ENCODE measurements at places on chromosomes 4 and X.

GRCh38 chr4:24772952-24773351 is 22.4 kb upstream of the SOD3 start:
- DNase-seq = no peak

- no peak for DNase-seq
These were observed 11.5 kb downstream of the S100G start for GRCh38 chrX:16661495-16661894.

DNA sequence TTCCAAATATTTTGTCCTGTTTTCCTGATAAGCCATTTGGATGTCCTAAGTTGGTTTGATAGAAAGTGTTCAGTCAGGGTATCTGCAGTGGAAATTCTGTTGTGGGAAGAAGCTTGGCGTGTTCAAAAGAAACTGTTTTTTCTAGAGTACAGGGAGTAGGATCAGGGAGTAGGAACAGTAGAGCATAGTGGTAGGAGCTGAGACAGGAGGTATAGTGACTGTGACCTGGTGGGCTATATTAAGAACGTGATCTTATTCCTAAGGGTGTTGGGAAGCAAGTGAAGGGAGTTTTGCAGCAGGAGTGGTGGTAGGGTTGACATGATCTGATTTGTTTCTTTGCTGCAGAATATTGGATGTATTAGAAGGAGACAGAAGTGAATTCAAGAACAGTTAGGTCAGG is 348.2 kb downstream of the BMPR1B start:
- DNase-seq = no peak

- DNase-seq = no peak
These were observed 51.5 kb downstream of the LHFPL1 start for GRCh38 chrX:112628288-112628687.

DNA sequence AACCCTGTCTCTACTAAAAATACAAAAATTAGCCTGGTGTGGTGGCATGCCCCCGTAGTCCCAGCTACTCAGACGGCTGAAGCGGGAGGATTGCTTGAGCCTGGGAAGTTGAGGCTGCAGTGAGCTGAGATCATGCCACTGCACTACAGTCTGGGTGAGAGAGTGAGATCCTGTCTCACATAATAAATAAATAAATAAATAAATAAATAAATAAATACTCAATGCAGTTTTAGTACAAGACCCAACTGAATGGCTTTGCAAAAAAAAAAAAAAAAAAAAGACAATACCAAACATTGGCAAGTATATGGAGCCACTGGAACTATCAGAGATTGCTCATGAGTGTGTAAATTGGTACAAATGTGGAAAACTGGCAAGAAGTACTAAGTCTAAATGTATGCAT is 3.3 kb upstream of the CYP4V2 start:
- DNase-seq = no peak

- DNase-seq = no peak
These were observed 26.3 kb upstream of the KDM5C start for GRCh38 chrX:53251307-53251706.

DNA sequence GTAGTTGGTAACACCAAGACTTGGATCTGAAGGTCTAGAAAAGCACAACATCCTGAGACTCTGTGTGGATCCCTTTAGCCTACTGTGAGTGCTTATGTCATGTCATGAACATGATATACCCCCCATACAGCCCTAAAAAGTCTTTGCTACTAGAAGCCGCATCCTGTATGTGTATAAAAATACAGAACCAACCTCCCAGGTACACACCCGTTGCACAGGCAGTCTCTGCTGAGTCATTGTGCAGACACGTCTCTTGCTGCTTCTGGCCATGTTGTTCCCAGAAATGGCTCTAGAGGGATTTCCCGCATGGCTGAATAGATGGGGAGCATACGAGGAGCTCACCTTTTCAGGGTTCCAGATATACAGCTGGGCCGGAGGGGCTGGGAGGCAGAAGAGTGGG is 93.3 kb downstream of the MAMLD1 start:
- DNase-seq = no peak

DNA sequence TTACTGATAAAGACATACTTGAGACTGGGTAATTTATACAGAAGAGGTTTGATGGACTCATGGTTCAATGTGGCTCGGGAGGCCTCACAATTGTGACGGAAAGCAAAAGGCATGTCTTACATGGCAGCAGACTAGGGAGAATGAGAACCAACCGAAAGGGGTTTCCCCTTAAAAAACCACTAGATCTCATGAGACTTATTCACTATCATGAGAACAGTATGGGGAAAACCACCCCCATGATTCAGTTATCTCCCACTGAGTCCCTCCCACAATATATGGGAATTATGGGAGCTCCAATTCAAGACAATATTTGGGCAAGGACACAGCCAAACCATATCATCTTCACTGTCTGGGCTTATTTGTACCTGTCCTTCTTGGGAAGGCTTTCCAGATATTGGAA is 22.8 kb upstream of the MUC7 start:
- DNase-seq = no peak

DNA sequence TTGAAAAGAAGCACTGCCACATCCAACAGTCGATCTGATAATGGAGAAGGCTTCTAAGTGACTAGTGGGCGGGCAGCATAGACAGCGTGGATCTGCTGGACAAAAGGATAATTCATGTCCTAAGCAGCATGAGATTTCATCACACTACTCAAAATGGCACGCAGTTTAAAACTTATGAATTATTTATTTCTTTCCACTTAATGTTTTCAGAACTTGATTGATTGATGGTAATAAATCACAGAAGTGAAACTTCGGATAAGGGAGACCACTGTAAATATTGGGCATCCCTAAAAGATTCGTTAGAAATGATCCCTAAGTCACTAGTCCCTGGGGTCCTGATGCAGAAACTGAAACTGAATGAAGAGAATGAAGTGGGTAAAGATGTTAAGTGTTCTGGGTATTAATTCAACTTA is 93.0 kb upstream of the ANK2 start:
- no peak for DNase-seq

DNA sequence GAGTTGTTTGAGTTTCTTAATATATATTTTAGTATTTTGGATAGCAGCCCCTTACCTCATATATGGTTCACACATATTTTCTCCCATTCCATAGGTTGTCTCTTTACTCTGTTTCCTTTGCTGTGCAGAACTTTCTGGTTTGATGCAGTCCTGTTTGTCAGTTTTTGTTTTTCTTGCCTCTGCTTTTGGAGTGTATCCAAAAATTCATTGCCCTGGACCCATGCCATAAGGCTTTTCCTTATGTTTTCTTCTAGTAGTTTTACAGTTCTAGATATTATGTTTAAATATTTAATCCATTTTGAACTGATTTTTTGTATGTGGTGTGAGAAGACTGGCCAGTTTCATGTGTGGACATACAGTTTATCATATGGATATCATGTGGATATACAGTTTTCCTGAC is 58.5 kb upstream of the NUDT6 start:
- no peak for DNase-seq

DNA sequence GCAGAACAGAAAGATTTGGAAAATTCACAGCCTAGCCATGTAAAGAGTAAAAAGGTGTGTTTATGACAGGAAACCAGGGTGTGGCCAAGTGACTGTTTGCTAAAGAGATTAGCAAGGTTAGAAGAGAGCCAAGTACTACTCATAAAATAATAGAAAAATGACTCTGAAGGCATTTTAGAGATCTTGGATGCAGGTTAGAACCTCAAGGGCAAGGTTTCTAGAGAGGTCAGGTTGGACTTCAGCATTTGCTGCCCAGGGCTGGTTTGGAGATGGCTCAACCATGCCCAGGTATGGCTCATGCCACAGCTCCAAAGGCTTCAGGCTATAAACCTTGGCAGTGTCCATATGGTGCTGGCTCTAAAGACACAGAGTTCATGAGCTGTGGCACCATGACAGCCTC is 40.6 kb upstream of the ADGRA3 start:
- DNase-seq = no peak

- no peak for DNase-seq
These were observed 125.8 kb upstream of the LNX1 start for GRCh38 chr4:53717064-53717549.

DNA sequence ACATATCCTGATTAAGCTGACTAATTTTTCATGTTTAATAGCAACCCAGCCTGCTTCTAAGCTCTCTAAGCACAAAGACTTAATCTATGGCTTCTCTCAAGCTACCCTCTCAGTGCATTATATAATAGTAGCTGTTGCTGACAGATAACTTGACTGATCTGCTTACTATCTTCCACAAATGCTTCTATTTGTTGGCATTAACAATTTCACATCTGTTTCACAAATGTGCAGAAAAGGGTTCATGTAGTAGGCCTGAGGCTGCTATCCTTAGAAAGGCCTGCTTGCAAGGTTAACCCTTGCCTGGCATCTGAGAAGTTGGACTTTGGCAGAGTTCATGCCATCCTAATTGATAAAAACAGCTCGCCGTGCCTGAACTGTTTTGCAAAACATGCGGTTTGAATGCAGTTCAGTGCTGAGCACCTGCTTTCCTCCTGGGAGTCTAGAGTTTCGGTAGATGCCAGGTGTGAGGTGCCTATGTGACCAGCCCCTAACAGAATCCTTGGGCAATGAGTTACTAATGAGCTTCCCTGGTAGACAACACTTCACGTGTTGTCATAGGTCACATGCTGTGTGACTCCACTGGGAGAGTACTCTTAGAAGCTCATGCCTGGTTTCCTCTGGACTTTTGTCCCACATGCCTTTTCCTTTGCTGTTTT is 68.4 kb downstream of the NSG1 start:
- DNase-seq = no peak

GRCh38 chr4:99536271-99536670 is 25.4 kb downstream of the C4orf17 start:
- DNase-seq = no peak

GRCh38 chr4:25938366-25938765 is 24.3 kb downstream of the SMIM20 start:
- no peak for DNase-seq

- DNase-seq = peak; percentile 76
These were observed at the start of gene ZNF275 for GRCh38 chrX:153333821-153334653. TSS of gene ZNF275 (plus strand) at chrX:153334153. CDS start at chrX:153336680, 2,527 bp downstream.

GRCh38 chr4:76426272-76426671 is 5.3 kb upstream of the CCDC158 start:
- no peak for DNase-seq

DNA sequence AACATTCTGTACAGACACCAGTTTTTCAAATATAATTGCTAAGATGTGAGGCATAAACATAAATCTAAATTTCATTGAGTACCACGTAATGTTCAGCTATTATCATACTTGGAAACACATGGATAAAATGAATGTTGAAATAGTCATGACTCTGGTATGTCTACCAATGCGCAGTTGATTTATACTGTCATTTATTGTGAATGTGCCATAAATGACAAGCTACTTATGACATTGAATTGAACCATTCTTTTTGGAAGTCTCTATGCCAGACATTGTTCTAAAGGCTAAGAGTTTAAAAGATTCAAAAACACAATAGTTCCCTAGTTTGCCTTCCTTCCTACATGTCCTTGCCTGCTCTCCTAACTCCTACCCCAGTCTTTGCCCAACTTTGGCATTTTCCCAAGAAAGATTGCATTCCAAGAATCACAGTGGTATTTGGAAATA is 96.6 kb upstream of the DMD start:
- DNase-seq = no peak

DNA sequence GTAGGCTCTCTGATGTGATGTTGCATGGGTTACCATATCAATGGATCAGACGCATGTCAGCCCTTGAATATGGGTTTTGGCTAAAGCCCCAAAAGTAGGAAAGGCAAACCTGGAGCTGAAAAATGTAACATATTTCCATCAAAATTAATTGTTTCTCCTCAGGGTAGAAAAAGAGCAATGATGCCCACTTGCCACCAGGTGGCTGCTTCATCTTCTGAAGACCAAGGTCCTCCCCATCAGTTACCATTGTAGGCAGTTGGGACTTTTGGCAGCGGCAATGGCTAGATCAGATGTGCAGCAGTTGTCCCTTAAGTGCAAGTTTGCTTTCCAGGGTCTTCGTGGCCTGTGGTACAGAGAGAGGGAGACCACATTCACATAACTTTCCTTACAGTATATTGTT is 118.2 kb downstream of the NAF1 start:
- no peak for DNase-seq

DNA sequence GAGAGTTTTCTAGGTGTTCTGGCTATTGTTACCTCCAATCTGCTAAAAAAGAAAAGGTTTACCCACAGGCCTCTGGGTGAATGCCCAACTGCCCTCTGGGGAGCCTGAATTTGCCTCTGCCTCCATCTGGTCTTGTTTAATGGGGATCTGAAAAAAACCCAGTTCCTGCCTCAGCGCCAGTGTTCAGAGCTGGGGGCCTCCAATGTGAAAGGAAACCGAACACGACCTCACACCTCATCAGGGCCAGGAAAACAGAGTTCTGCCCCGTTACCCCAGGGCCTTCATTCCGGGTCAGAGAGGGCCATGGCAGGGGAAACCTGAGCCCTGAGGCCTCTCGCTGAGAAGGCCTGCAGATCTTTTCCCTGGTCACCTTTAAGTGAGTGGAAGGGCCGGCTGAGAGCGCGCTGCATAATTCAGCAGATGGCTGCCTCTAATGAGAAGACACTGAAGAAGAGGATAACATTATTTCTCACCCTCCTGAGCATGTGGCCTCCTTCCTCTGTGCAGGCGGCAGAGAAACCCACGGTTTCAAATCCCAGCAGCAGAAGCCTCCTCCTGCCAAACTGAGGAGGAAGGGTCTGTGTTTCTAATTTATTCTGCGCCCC is 6.8 kb downstream of the SEPTIN6 start:
- DNase-seq = no peak

- no peak for DNase-seq
These were observed 446.3 kb upstream of the FRG1 start for GRCh38 chr4:189494407-189494806.

GRCh38 chrX:38206036-38206435 is 14.6 kb downstream of the SRPX start:
- no peak for DNase-seq

DNA sequence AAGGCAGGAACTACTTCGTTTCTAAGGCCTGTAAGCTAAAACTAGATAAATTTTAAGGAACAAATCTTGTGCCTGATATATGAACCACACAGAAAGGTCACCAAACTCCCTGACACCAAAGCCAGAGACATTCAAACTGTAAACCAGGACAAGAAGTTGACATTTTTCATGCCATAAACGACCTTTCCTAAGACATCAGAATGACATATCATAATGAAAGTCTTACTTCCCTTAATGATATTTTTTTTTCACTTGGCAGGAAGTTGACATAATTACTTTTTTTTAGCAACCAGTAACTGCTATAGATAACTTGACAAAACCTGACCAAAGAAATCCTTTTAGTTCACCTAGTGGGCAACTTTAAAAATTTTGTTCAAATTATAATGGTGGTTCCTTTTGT is 231.5 kb upstream of the AGTR2 start:
- no peak for DNase-seq

DNA sequence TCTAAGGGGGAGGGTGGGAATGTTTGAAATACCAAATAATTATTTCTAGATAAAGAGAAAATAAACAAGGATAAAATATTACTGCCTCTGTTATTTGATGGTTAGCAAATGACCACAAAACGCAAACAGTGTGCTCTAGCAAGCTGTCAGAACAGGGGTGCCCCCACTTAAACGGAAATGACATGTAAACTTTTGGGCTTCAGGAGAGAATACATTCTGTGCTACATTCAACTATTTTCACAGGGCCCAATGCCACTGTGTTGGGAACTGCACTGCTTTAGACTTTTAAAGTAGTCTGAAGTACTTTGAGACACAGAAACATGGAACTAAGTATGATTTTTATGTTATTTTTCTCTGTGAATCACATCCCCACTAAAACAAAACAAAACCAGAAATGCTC is 14.1 kb downstream of the CD40LG start:
- no peak for DNase-seq
